ENCODE measurements at places on chromosomes 16 and 17.

DNA sequence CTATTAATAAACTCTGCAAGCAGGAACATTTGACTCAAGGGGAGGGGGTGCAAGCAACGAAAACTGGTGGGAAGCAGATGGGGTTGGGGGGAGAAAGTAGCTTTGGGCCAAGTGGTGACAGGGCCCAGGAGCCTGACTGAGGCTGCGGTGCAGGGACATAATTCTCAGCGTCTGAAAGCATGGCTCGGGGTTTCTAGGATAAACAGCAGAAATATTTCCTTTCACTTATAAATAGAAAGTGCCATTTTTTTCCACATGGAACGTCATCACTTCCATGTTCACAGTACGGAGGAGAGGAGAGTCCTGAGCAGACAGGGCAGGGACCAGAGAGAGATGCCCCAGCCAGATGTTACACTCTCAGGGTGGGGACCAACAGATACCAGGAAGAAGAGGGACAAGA is 197.1 kb downstream of the ZFHX3 start:
- DNase-seq: no peak

- no peak for DNase-seq
Measured at GRCh38 chr17:82092995-82093751, 4.9 kb downstream of the FASN start.

- no peak for DNase-seq
Measured at GRCh38 chr17:48382989-48383388, 47.0 kb downstream of the SKAP1 start.

- DNase-seq: no peak
Measured at GRCh38 chr16:66728804-66729203, 22.6 kb downstream of the DYNC1LI2 start.

- DNase-seq: peak; percentile 96
Measured at GRCh38 chr17:18857864-18858566, at the start of gene PRPSAP2. PRPSAP2 (plus strand) TSS chr17:18858131; CDS start chr17:18865834, 7,703 bp downstream.

GRCh38 chr16:29738514-29738913 is 7.3 kb downstream of the C16orf54 start:
- no peak for DNase-seq

- no peak for DNase-seq
Measured at GRCh38 chr17:73838815-73839214, 194.6 kb upstream of the SDK2 start.

GRCh38 chr17:49356320-49356719 is 5.7 kb downstream of the ZNF652 start:
- DNase-seq: no peak

- DNase-seq: no peak
Measured at GRCh38 chr16:5653789-5654188, 556.2 kb upstream of the EEF2KMT start.
